Stimulated activated CD4-positive, alpha-beta T cell treated with anti-CD3 and anti-CD28 coated beads, Interleukin-1b, Interleukin-23, amount 100 ng/mL, for 1 hour (primary cell): ENCODE measurements at places on chromosomes 11 and 22.

DNA sequence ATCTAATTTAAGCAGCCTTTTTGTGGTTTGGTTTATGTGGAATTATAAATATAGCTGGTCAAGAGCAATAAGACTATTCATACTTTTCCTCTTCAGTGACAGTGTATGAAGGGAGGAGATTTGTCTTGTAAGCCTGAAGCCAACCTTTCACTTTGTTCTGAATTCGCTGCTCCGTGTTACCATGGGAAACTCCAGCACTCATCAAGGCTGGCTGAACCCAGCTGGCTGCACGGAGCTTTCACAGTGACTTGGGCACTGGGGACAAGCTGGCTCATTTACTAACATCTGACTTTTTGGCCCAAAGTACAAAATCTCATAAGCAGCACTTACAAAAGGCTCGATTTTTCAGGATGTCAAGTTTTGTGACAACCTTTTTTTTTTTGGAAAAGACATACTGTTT lies 120.4 kb upstream of the GRIA4 start:
- DNase-seq = no peak

DNA sequence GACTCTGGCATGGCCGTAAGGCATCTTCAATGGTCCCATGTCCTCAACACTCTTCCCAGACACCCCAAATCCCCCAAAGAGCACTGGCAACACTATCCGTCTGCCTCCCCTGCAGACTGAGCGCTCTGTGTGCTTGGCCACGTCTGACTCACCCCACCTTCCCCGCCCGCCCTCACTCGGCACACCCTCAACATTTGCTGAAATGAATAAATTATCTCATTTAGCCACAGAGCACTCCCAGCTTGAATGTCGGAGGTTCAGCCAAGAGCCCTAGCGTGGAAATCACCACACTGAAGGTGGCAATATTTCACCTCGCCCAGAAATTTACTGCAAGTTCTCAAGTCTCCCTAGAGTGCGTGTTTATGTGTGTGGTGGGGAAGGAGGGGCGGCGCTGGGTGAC lies 46.6 kb upstream of the TCF20 start:
- DNase-seq = no peak

- DNase-seq = no peak
These were observed 13.9 kb downstream of the MYBPC3 start for GRCh38 chr11:47338396-47339241.

GRCh38 chr11:13999704-14000103 lies 37.2 kb downstream of the SPON1 start:
- DNase-seq = no peak

- DNase-seq = peak; percentile 17
These were observed 42.1 kb upstream of the KLHL35 start for GRCh38 chr11:75474878-75475766.

DNA sequence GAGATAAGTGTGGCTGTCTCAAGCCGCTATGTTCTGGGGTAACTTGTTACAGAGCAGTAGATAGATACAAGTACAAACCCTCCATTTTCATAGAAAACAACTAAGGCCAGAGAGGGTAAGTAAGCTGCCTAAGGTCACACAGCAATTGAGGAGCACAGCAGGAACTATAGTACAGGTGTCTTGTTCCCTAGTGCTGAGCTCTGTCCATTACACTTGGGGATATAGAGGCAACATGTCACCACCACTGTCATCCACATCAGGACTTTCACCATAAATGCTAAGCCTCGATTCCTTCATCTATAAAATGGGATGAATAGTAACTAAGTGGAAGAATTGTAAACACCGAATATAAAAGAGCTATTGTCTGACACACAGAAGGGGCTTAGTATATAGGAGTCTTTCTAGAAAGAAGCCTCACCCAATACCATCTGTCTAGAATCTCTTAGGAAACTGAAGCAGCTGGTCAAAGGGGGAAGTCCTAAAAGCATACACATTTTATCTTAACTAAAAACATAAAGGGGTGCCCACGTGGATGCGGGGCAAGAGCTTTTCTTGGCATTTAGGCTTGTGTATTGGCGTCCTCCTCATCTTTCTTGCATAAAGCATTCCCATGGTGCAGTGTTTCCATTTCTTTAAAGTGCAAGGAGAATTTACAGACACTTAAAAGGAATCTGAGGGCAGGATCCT lies 93.8 kb upstream of the ALX4 start:
- no peak for DNase-seq

DNA sequence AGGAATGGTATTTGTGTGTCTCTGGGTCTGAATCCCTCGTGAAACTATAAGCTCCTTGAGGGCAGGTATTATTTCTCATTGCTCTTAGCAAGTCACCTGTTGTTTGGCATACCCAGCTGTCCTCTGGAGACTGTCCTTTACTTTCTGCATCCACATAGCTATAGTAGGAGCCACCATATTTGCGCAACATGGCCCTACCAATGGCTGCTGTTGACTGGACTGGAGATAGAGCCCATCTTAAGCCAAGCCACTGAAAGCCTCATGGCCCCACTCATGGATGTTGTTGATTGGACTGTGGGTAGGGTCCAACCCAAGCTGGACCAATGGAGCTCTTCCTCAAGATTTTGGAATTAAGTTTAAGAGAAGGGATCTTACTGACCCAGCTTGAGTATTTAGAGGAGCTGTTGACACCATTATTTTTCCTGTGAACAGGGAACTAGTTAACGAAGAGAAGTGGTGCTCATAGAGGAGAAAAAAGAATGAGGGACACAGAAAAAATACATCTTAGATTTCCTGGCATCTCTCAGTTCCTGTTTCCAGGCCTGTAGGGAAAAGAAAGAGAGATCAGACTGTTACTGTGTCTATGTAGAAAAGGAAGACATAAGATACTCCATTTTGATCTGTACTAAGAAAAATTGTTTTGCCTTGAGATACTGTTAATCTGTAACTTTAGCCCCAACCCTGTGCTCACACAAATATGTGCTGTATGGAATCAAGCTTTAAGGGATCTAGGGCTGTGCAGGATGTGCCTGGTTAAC lies 47.2 kb downstream of the LRRC74B start:
- DNase-seq = no peak

DNA sequence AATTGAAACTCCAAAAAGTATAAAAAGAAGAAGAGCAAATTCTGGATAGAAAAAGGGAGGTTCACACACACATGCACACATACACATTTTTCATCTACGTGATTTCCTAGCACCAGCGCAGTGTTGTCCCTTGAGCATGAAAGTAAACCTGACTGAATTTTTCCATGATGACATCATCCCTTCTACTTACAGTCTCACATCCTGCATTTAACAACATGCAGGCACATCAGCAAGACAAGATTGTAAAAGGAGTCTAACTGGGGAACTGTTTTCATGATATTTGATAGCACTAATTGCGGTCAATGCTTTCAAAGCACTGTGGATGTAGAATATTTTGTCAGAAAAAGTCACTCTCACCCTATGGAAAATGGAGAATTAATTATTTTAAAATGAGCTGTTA lies 36.6 kb downstream of the GAS2 start:
- DNase-seq = no peak

DNA sequence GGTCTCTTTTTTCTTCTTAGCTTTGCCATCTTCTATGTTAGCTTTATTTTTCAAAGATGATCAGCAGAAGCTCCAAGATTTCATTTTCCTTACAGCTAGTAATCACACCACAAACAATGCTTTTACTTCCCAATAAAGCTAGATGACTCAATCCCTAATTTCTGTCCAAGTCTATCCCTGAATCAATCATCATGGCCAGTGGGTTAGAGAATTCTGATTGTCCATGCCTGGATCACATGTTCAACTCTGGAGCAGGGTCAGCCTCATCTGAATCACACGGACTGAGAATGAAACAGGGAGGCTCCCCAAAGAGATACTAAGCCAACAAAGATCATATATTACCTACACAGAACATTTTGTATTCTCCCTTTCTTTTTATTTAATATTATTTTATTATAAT lies 79.6 kb downstream of the BBOX1 start:
- no peak for DNase-seq

GRCh38 chr11:130834886-130835285 lies 81.4 kb downstream of the SNX19 start:
- no peak for DNase-seq

- no peak for DNase-seq
These were observed 2.2 kb downstream of the NRXN2 start for GRCh38 chr11:64720640-64721358.

DNA sequence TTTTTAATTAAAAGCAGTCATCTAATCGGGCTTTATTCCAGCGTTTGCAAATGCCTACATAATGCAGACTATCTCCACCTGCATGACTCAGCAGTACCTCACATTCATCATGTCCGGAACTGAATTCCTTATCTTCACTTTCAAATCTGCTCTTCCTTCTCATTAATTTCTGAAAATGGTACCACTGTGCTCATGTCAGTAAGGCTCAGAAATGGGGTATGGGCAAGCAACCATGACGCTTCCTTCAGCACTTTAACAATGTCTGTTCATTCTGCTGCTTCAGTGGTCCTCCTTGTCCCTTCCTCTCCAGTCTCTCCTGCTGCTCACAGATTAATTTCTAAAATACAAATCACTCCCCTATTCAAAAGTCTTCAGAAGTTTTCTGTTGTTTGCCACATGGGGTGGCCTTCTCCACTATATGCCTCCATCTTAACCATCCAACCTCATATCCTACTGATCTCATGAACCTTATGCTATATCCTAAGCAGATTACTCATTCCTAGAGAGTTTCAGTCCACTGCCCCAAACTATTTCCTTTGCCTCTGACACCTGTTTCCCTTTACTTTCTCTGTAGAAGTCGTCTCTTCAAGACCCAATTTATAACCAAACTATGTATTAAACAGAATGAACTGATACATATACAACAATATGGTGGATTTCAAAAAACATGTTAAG lies 7.0 kb downstream of the GTF2H1 start:
- DNase-seq = no peak

- no peak for DNase-seq
These were observed 990.7 kb downstream of the NTM start for GRCh38 chr11:132361011-132361550.

- DNase-seq = no peak
These were observed 114.2 kb downstream of the EFCAB6 start for GRCh38 chr22:43697894-43698293.

DNA sequence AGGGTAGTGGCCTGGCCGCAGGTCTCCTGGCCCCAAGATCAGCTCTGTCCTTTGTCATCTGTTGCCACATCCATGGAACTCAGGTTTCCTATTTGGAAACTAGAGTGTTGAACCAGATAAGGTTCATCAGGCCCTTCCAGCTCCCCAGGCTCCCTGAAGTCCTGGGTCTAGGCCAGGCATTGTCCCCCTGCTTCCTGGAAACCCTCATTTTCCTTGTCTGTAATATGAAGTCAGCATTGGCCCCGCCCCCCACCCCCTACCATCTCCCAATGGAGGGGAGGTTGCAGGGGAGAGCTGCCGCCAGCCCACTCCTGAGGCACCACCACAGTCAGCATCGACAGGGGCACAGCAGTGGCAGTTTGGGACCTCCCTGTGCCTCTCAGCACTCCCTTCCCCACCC lies 9.0 kb upstream of the MS4A10 start:
- no peak for DNase-seq

- no peak for DNase-seq
These were observed 8.8 kb upstream of the PDGFB start for GRCh38 chr22:39253435-39254070.

DNA sequence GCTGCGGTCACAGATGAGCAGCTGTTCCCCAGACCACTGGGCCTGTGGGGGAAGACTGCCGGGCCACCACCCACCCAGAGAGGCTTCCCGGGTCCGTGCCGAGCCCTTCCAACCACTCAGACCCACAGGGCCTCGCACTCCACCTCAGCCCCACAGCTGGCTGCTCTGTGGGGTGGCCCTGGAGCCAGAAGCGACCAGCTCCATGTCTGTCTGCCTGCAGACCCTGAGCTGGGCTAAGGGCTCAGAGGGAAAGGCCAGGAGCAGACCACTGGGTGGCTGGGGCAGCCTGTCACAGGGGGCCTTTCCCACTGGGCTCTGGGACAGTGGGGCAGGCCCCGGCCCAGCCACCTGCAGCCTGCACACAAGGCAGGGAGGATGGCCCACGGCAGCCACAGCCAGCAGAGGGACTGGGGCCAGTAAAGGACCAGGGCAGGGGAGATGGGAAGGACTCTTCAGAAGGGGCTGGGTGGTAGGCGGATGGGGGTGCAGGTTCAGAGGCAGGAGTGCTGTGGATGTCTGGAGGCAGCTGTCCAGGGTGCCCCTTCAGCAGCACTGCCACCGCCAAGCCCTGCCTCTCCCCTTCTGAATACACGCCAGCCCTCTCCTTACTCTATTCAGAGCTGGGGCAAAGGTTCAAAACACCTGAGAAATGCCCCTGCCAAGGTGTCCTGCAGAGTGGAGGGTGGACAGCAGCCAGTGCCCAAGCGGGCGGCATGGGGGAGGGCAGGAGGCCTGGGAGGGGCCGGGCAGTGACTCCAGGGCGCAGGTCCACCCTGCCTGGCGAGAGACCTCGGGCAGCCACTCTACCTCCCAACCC lies 32.2 kb downstream of the GNB1L start:
- DNase-seq = no peak

- DNase-seq = no peak
These were observed 23.3 kb upstream of the RELA start for GRCh38 chr11:65685981-65686380.

- DNase-seq = no peak
These were observed 546.0 kb downstream of the BRD1 start for GRCh38 chr22:49281467-49282340.

DNA sequence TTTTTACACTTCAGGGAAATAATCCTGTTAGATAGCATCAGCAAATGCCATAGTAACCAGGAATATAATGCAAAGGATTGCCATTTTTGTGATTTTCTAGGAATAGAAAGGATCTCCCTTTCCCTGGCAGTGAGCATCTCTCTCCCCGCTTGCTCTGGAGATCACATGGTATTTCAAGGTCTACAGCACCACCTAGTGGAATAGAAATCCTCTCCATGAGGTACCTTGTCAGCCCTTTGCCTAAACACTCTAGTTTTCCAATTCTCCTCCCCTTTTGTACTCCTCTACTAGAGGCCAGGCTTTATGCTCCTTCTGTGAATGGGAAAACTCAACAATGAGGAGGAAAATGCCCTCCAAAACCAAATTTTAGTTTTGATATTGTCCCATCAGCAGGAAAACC lies 78.4 kb downstream of the XRRA1 start:
- DNase-seq = no peak

GRCh38 chr11:12989428-12990161 lies 19.5 kb upstream of the RASSF10 start:
- no peak for DNase-seq

DNA sequence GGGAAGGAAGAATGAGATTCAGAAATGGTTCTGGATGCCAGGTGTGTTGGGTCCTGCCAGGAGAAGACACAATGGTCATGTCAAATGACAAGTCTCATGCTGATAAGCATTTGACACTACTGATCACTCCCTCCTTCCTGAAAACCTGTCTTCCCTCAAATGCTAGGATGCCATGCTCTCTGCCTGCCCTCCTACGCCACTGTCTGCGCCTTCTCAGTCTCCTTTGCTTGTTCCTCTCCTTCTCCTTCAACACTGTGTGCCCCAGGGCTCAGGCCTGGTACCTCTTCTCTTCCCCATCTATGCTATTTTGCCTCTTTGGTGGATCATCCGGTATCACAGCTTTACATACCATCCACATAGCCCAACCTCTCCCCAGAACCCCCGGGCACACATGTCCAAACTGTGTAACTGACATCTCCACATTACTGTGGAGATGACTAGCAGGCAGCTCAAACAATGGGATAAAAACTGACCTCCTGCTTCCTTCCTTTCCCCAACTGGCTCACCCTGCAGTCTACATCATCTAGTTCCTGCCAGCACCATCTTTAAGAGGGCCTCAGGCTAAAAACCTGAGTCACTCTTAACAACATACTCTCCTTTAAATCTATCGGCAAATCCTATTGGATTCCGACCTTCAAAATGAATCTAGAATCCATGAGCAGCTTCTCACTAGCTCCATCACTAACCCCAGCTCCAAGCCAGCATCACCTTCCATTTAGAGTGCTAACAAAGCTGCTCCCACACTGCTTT lies 8.2 kb downstream of the AP1B1 start:
- DNase-seq = no peak
